SHP77 (cell line): ENCODE measurements at places on chromosomes 12 and 14.

- DNase-seq = peak; percentile 44
Observed at GRCh38 chr12:53659011-53659551, 16.8 kb downstream of the ATP5MC2 start.

- DNase-seq = no peak
Observed at GRCh38 chr12:101859664-101860607, 17.4 kb upstream of the DRAM1 start.

GRCh38 chr12:116525418-116526001 is 33.7 kb upstream of the MAP1LC3B2 start:
- DNase-seq = no peak

DNA sequence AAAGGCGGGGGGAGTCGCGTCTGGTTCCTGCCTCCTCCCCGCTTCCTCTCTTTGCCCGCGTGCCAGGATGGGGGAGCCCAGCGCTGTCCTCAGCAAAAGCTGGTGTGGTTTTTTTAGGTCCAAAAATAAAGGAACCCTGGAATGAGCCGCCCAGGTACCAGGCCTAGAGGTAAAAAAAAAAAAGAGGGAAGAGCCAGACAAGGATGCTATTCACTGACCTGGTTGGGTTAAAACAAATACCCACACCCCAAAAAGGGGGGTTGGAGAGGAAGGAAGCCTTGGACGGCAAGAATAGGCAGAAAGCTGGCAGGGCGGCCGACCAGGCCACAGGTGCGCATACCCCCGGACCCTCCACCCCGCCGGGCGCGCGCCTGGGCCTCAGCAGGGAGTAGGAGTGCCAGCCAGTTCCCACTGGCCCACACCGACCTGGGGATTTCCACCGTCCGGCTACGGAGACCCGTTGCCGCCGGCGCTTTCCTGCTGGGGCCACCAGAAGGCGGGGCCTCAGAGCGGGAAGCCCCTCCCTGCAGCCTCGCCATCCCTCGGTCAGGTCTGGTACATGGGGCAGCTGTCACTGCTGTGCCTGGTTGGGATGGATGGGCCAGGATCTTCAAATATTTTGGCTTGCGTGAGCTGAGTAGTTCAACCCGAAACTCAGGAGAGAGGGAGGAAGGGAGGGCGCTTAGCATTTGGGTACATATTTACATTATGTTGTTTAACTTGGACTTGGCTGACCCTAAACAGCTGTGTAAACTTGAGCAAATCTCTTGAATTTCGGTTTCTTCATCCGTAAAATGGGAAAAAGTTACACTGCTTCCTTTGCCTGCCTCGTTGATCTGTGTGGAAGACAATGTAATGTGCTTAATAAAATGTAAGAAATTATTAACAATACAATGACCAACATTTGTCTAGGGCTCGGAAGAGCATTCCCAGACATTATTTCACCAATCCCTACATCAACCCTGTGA is 5.4 kb upstream of the IRF2BPL start:
- peak; percentile 97 for DNase-seq

DNA sequence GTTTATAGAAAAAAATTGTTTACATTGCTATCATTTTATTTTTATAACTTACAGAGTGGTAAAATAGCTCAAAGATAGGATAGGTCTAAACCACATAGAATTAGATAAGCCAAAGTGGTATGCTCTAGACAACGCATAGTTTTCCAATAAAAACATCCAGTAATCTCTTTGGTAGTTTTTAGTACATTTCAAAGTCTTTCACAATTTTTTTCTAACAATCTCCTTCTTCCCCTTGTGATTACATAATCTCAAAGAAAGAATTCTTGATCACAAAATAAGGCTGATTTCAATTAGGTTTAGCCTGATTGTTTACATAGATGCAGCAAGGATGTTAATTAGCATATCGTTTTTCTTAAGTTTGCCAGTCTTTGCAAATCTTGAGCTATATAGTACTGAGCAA is 460.0 kb downstream of the FUT8 start:
- no peak for DNase-seq

GRCh38 chr12:33672836-33673577 is 233.4 kb upstream of the SYT10 start:
- DNase-seq = no peak

GRCh38 chr12:110809149-110809548 is 37.6 kb upstream of the CCDC63 start:
- DNase-seq = no peak

DNA sequence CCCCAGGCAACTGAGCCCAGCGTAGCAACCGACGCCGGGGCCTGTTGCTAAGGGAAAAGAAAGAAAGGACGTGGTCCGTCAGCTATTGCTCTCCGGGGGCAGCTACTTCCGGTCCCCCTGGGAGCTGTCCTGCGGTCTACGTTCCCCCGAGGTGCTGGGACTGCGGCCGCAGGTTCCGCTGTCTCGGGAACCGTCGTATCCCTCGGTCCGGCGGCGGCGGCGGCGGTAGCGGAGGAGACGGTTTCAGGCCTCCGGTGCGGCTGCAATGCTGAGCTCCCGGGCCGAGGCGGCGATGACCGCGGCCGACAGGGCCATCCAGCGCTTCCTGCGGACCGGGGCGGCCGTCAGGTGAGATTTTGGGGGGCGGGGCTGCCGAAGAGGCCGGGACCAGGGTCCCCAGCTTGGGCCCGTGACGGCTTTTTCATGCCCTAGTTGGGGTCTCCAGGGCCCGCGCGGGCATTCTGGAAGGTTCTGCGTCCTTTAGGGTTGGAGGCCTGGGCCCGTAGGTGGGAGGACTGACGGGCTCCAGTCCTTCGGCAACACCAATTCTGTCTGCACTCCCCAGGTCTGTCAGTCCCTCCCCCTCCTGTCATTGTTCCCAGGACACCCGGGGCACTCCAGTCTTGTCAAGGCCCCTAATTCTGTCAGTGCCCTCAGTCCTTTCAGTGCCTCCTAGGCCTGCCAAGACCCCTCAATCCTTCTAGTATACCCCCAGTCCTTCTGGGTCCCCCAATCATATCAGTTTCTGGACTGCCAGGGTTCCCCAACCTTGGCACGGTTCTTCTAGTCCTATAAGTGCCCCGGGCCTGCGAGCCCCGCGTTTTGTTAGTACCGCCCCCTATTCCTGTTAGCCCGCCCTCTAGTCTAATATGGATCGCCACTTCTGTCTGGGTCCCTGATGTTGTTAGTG is at the start of gene USP30:
Gene USP30, plus strand, starts transcription at position 163 of the 910 bp plus-strand sequence. Its CDS starts 103 bp downstream, at position 266.
- peak; percentile 66 for DNase-seq

GRCh38 chr12:114442578-114442977 is 36.6 kb upstream of the TBX5 start:
- DNase-seq = no peak

DNA sequence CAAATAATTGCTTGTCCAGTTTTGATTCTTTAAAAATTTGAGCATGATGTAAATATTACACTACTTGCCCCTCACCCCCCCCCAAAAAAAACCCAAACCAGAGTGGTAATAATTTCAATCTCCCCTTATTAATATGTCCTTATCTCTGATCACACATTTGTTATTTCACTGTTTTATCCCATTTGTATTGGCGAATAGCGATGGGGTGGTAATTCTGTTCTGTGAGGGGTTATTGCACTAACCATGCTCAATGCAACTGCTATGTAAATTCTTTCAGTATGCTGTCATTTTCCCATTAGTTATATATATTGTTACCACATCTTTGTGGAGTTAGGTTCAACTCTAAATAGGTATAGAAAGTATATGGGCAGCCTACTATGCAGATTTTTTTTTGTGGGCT is 1.1 kb downstream of the RIMKLB start:
- DNase-seq = no peak

GRCh38 chr14:96461950-96462798 is 40.0 kb upstream of the PAPOLA start:
- DNase-seq = no peak

GRCh38 chr12:58503731-58504130 is 416.6 kb downstream of the LRIG3 start:
- no peak for DNase-seq

- no peak for DNase-seq
Observed at GRCh38 chr12:80627782-80628181, 79.7 kb upstream of the MYF6 start.

DNA sequence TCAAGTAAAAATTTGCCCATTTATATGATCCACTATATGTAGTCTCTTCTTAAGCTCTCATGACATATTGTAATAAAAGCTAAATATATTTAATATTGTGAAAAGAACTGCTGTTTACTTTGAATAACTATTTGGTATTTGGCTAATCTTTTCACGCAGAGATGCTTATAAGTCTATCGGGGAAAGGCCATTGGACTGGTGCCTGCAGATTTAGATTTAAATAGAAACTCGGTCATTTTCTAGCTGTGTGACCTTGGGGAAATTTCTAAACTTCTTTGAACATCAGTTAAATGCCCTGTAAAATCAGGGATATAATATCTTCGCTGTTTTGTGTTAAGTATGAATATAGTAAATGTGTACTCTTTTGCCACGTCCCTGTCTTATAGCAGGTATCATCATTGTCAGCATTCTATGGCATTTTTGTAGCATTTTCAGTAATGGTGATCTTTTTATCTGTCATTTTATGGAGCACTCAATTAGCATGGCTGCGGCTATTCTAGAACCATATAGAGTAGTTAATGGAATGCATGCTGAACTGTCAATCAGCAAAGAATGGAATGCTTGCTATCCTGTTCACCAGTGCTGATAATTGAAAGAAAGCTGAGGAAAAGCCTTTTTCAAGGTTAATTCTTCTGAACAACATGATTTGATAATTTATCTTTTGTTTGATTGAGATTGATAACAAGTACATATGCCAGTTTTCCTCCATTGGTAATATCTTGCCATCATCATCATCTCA is 181.2 kb downstream of the TMTC2 start:
- DNase-seq = no peak

- DNase-seq = no peak
Observed at GRCh38 chr12:93944911-93945310, 203.5 kb upstream of the PLXNC1 start.

DNA sequence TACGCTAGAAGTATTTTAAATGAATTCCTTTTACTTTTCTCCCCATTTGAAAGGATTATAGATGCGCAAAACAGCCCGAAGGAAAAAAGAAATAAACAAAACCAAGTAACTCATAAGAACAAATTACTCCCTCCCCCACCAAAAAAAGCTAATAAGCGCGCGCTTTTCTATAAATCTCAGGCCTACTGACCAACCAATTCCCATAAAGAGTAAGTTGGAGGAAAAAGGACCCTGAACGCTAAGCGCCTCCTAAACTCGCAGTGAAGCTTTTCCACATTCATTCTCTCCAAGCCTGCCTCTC is 588 bp downstream of the MBIP start:
- no peak for DNase-seq

DNA sequence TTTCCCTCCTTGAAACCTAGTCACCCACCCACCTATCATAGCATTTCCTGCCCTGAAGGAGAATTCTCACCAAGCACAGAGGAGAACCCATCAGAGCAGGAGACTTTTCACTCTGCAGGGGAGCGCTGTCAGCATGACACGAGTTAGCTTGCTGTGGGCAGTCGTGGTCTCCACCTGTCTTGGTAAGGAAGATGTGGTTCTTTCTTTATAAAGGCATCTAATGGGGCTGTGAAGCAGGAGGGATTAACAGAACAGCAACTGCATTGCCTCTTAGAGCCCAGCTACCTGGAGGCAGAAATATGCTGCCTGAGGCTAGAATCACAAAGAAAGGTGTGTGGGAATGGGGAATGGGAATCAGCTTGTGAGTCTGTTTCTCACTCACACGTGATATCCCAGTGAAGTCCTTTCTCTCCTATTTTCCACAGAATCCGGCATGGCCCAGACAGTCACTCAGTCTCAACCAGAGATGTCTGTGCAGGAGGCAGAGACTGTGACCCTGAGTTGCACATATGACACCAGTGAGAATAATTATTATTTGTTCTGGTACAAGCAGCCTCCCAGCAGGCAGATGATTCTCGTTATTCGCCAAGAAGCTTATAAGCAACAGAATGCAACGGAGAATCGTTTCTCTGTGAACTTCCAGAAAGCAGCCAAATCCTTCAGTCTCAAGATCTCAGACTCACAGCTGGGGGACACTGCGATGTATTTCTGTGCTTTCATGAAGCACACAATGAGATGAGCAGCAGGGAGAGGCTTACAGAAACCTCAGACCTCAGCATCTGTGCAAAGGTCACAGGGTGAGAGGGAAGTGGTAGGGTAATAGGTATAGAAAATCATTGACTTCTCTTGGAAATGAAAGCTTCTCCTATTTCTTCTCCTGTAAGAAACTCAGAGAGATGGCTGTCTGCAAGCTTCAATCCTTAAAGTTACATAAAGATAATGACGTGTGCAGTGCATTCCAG is 316.9 kb downstream of the DAD1 start:
- no peak for DNase-seq

- DNase-seq = no peak
Observed at GRCh38 chr14:91115986-91116770, 2.3 kb downstream of the DGLUCY start.

DNA sequence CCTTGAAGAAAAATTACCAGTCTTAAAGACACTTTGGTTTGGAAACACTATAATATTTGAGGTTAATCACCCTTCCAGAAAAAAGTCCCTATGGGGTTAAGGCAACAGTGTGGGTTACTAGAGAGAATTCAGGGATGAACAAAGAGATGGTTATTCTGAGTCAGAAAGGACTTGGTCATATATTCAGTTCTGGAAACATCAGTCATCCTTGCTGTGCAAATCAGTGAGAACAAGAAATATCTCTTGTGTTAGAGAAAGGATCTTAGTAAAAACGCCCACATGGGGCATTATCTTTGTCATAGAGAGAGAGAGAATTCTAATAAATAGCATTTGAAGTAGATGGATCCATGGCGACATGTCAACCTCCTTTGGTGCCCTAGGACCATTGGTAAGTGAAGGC is 59.4 kb upstream of the E2F7 start:
- no peak for DNase-seq

DNA sequence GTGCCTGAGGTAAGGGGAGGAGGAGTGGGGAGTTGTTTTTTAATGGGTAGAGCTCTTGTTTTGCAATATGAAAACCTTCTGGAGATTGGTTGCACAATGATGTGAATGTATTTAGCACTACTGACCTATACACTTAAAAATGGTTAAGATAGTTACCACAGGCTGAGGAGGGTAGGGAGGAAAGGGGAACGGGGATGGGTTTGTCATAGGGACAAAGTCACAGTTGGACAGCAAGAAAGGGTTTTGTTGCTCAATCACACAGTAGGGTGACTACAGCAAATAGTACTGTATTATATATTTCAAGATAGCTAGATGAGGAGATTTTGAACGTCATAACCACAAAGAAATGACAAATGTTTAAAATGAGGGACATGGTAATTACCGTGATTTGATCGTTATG is 1562.4 kb downstream of the AACS start:
- no peak for DNase-seq

DNA sequence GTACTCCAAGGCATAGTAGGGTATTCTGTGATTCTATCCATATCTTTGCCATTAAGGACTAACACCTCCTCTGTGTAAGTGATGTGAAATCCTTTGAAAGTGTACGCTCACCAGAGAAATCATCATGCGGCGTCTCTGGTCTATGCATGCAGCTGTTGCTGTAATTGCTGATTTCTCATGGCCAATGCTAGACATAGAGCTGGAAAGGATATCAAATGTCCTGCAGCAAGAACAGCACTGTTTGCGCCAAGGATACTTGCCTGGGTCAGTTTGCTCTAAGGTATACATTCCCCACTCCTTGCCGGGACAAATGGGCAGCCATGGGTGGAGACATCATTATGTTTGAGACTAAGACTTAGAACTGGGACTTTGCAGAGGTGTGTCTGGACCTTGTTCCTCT is 896.4 kb downstream of the BCL11B start:
- DNase-seq = no peak
